Lower leg skin (tissue), 4 donors: ENCODE measurements at places on chromosomes 6 and 20. TPM values are rescaled to one million over a fixed set of nuclear protein-coding genes. Genes with fewer than 3 reads are reported as not detected.

Gene CCN2
- 128 TPM for total RNA-seq

Gene FAM83B
- total RNA-seq: 130 TPM

Gene PTCHD4
- not detected for total RNA-seq

DNA sequence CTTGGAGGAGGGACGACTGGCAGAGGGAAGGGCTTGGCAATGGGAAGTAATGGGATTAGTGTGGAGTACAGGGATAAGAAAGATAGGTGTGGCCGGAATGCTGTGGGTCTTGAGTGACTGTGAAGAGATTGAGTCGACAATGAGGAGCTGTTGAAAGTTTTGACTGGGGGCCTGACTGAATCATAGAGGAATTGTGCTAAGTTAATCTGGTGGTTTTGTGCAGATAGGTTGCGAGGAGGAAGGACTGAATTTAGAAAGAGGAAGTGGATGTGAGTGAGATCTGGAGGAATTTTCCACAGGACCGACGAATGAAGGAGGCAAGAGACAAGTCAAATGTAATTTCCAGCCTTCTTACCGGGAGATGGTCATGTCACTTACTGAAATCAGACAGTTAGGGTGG lies 143.9 kb upstream of the RALGAPA2 start:
- DNase-seq: no peak

GRCh38 chr6:62272114-62272513 lies 13.9 kb downstream of the KHDRBS2 start:
- no peak for DNase-seq
